Right ventricle myocardium inferior (tissue), 1 donor: ENCODE measurements at places on chromosomes 4 and X. TPM values are rescaled to one million over a fixed set of nuclear protein-coding genes. Genes with fewer than 3 reads are reported as not detected.

GRCh38 chr4:170374770-170375169 is 285.0 kb upstream of the AADAT start:
- DNase-seq: no peak

The SSX2B gene
- not detected for total RNA-seq

The GYPE gene
- 0.24 TPM for total RNA-seq

DNA sequence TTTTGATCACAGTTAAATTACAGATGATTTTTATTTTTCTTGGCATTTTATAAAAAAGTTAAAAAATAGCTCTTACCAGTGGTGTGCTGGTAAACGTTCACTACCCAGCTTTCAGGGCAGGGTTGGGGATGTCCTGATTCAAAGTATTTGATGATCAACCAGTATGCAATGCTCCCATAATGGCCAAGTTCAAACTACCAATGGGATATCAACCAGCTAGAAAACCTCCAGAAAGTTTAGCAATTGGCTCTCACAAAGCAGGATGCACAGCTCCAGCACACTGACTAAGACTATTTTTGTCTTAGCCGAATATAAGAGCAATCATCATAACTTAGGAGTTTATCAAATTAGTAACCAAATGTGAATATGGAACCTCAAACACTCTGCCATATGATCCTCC is 108.0 kb upstream of the PDE5A start:
- no peak for DNase-seq

DNA sequence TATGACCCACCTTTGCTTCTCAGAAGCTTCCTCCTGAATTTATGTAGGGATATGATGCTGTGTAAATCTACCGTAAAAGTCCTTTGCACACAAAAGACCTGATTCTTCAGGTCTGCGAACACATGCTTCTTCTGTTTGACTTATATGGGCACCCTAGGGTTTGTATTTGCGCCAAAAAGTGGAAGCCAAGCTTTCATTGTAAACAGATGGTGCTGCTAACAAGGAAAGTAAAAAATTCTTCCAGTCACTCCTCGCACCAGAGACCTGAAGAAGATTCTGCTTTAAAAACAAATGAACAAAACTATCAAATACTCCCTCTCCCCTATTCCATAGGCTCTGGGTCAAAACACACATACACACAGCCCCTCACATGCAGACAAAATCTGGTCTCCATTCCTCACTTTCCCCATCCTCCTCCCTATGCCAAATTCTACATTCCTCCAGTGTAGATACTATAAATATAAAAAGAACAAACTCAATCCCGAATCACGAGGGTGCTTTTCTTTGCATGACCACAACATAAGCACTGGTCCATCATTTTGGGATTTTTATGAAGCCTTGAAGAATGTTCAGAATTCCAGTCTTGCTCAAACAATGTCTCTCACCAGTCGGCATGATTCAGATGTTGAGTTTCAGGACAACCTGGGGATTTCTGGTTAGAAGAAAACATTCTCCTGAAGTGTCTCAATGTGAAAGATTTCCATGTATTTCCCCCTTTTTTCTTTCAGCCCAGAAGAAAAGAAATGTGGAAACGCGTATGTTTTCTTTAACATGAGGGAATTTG is 125.1 kb downstream of the PALLD start:
- DNase-seq: no peak

The OTC gene
- not detected for total RNA-seq

The CXorf51A gene
- not detected for total RNA-seq

DNA sequence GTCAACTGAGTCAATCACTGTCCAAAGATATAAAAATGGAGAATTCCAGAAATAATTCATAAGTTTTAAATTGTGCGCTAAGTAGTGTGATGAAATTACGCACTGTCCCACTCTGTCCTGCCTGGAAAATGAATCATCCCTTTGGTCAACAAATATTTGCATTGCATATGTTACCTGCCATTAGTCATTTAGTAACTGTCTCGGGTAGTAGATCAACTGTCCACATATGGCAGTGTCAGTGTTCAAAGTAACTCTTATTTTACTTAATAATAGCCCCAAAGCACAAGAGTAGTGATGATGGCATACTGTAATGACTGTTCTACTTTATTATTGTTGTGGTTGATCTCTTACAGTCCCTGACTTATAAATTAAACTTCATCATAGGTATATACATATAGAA is 3.4 kb downstream of the YTHDC1 start:
- no peak for DNase-seq

The BRS3 gene
- total RNA-seq: not detected

The DRD5 gene
- not detected for total RNA-seq

DNA sequence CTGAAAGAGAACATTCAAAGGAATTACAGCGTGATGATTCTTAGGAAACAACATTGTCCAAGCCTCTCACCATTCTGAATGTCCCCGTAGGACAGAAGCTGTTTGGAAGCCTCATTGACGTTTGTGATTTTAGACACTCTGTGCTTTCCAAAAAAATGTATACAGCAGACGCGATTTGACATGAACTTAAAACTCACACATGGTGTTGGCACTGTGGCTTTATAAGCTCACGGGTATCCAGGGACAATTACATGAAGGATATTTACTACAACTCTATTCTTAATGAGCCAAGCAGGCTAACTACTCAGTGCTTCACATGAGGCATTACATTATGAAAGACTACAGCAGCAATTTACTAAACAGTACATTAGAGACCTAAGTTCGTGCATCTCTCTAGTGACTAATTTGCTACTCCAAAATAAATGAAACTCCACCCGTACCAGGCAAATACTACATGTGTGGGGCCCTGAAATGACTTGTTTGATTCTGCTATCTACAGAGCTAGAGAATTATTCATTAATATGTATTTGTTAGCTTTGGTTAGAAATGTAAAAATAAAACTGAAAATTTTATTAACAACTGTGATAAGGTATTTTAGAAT is 620.7 kb downstream of the SPRY1 start:
- DNase-seq: no peak

GRCh38 chr4:70556856-70557255 is 35.2 kb upstream of the AMBN start:
- DNase-seq: no peak

- no peak for DNase-seq
These were observed 29.5 kb downstream of the RELL1 start for GRCh38 chr4:37656649-37657048.

- no peak for DNase-seq
These were observed 149.3 kb downstream of the SPRY1 start for GRCh38 chr4:123545667-123546572.

The ADH7 gene
- total RNA-seq: not detected

The DSPP gene
- not detected for total RNA-seq

The EDA2R gene
- total RNA-seq: 1.4 TPM

DNA sequence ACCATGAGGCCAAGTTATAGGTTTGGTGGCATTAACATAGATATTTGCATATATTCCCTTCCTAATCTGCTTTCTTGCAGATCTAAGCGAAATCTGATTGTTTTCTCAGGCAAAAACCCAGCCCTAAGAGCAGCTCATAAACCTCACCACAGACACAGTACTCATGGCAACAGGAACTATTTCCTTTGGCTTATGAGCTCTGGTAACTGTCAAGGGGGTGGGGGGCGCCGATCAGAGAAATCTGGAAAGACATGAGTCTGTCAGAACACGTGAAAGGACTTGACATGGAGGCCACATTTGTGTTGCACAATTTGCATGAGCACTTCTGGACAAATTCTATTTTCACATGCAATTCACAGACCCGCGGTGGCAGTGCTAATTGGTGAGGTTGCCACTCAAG is 83.7 kb downstream of the MGST2 start:
- no peak for DNase-seq

The TNIP3 gene
- not detected for total RNA-seq

The RBM46 gene
- total RNA-seq: not detected

The TEX13B gene
- total RNA-seq: not detected

DNA sequence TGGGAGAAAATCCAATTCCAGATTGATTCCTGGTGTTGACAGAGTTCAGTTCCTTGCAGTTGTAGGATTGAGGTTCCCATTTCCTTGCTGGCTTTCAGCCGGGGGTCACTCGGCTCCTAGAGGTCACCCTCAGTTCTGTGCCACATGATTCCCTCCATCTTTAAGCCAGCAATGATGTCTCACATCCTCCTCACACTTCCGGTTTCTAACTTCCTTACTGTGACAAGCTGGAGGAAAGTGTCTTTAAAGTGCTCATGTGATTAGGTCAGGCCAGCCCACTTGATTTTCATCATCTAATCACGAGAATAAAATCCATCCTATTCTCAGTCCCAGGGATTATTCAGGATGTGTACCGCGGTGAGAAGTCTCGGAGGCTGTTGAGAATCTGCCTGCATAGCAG is 19.4 kb upstream of the SMIM31 start:
- no peak for DNase-seq

- no peak for DNase-seq
These were observed 30.6 kb downstream of the PTTG2 start for GRCh38 chr4:37990731-37991245.

The CNKSR2 gene
- 0.95 TPM for total RNA-seq

GRCh38 chr4:36439556-36439955 is 158.1 kb downstream of the DTHD1 start:
- DNase-seq: no peak

- DNase-seq: no peak
These were observed 520.7 kb upstream of the AADAT start for GRCh38 chr4:170610434-170610833.

The NPY5R gene
- total RNA-seq: not detected

GRCh38 chr4:15744016-15744545 is 34.0 kb upstream of the CD38 start:
- DNase-seq: no peak

The MAGED4 gene
- 0.27 TPM for total RNA-seq

DNA sequence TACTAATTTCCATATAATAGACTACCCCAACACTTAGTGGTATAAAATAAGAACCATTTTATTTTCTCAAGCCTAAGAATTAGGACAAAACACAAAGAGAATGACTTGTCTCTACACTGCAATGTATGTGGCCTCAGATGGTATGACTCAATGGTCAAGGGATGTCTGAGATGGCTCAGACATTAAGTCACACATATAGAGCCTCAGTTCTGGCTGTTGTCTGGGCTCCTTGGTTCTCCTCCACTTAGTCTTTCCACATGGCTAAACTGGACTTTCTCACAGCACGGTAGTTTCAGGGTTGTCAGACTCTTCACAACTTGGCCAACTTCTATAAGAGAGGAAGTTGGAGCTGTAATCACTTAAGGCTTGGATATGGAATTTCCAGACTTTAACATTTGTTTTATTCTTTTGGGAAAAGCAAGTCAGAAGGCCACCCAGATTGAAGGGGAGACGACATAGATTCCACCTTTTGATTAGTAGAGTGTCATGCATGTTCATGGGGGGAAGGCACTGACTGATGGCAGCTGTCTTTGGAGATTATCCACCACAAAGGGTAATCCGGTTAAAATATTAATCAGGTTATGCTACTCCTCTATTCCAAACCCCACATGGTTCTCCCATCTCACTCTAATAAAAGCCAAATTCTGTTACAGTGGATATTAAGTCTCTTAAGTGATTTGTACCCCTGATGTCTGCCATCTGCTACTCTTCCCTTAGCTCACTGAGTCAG is 9.4 kb downstream of the IL15 start:
- no peak for DNase-seq
